ENCODE measurements at places on chromosomes 2 and 18.

DNA sequence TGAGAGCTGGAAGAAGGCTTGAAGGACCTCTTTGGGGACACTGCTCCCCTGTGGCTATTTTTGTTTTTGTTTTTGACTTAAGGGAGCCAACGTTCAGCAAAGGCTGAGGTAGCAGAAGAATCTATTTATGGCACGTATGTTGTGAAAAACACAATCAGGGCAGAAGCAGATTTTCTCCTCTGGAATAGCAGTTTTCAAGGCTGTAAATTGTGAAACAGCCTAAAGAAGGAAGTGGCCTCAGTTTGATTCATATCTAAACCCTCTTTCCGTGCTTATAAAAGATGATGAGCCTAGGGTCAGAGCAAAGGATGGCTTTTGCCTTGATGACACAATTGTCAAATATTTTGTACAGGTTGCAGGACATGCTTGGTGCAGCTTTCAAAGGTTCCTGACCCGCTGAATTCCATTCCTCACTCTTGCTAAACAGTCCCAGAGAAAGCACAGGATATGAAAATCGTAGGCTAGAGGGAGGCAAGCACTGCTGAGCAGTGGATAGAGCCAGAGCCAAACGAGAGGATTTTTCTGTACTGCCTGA lies 106.2 kb upstream of the DLX2 start:
- peak; percentile 66 for DNase-seq

- DNase-seq, result no peak
Measured at GRCh38 chr2:181889776-181890175, 1.8 kb upstream of the ITPRID2 start.

DNA sequence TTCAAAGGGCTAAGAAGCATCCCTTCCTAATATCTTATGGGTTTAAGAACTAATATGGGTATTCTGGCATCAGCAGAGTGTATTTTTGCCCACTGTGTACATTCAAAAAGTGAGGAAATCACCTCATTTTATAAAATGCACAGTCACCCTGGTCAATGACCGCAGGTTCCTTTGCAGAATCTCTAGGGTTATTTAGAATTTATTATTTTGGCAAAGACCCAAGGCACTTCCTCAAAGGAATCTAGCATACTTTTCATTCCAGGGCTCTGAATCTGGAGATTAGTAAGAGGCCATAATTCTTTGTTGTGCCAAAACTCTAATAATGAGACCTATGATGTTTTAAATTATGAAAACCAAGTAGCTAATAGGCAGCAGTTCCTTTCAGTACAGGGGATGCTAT lies 27.2 kb upstream of the CDH2 start:
- DNase-seq, result peak; percentile 87

DNA sequence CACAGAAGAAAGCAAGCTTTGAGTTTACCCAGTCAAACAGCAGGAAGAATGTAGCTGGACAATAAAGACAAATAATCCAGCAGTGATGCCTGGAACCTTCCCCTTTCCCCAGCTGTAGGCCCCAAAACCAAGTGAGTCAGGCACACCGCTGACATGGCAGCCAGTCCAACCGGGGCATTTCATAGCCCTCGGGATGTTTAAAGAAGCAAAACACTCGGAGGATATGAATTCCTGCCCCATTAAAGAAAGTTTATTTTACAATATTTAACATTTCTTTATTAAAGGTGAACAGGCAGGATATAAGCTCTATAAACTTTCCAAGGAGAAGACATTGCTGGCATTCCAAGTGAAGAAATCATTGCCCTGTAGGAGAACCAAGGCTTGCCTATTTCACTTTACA lies 507.6 kb upstream of the TNP1 start:
- DNase-seq, result peak; percentile 38

DNA sequence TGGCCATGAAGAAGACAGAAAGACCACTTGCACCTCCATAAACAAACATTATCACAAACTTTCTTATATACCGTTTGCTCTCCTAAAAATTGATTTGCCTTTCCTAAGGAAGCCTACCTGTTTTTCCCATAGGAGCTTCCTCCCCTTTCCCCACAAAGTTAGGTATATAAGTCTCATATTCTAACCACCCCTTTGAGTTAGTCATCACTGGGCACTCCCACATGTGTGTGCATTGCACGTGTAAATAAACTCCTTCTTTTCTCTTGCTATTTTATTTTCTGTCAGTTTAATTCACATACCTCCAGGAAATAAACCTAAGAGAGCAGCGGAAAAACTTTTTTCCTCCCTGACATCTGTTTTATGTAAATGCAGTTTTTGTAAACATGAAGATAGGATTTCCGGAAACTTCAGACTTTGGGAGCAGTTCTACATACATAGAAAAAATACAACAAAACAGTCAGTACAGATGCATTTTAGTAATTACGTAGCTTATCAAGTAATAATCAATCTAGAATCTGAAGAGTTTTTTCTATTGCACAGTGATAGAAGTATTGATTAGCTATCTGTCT lies 46.6 kb downstream of the PLCL1 start:
- DNase-seq, result no peak
